ENCODE measurements at places on chromosomes 16 and 17.
A peak's percentile ranks its signal among the peaks of the same experiment; 100 is the strongest.

- no peak for DNase-seq
Observed at GRCh38 chr17:44304651-44305050, 3.8 kb upstream of the RUNDC3A start.

DNA sequence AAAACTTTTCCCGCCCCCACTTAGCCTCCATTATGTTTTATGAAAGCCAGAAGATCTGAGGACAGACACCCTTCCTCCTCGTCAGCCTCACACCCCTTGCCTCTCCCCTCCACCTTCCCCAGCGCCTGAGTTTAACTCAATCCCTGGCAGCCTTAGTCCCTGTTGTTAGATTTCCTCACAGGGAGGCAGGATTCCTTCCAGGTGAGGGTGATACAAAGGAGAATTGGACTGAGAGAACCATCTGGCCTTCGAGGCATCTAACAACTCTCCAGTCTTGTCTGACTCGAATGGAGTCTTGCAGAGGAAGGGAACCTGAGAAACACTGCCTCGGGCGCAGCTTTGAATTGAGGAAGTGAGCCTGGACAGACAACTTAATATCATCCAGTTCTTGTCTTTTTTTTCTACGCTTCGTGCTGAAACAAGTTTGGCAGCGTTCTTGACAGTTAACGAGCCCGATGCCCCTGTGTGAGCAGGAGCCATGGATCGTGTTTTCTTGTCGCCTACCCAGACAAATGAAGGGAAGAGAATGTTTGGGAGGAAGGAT, 1.3 kb upstream of the ZNF768 start:
- DNase-seq: no peak

DNA sequence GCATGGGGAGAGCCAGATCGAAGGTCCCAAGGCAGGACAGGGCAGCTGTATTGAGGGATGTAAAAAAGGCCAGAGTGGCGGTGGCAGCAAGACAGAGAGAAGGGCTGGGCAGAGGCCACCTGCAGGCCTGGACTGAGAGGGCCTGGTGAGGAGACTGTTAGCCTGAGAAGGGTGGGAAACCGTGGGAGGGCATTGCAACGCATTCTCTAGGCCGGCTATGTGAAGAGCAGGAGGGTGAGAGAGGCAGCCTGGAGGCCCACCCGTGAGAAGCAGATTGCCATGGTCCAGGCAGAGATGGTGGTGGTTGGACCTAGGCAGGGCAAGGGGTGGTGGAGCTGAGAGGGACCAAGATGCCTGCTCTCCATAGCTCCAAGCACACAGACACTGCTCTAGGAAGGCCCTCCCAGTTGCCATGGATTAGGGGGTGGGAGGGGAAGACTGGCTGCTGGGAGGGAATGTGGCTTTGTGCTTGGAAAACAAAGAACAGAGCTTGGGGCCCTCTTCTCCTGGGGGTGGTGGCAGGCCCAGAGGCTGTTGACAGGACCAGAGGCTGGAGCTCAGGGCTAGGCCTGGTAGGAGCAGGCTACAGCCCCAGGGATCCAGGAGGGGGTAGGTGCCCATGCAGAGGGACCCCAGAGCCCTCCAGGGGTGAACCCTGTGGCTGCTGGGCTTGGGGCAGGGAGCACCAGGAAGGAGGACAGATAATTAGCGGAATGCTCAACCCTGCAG, 12.4 kb upstream of the TCAP start:
- DNase-seq: no peak

- DNase-seq: no peak
Observed at GRCh38 chr16:80862160-80862705, 57.8 kb upstream of the CDYL2 start.

DNA sequence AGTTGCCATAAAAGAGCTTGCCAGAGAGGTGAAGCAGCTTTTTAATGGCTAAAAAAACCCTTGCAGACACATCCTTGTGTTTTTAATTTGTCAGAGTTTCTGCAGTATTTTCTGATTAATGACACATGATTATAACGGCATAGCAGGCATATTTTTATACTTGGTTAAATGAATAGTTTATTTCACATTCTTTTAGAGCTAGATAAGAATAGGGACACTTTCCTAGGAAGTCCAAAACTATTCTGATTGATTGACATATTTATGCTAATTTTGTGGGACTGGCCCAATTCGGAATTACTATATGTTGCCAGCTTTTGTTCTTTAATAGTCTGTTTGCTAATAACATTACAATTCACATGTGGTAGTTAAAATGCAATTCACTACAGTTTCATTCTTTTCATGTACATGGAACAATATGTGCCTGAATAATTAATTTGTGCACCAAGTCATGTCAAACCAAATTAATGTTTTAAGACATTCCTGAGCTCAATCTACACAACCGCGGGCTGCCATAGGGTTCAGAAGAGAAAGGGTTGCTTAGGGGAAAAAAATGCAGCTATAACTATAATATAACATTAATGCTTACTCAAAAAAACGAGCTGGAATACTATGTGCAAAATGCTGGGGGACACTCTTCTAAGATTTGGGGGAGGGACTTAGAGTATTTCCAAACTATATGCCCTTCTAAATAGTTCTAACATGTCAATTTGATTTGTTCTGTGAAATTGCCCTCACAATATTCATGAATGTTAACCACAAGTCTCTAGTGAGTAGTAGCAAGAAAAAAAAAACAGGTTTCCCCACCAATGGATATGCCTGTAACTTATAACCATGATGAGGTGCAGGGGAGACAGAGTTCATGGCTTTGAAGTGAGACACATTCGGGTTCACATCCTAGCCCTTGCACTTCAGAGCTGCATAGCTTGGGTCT, 305.4 kb downstream of the CEP112 start:
- DNase-seq: no peak

DNA sequence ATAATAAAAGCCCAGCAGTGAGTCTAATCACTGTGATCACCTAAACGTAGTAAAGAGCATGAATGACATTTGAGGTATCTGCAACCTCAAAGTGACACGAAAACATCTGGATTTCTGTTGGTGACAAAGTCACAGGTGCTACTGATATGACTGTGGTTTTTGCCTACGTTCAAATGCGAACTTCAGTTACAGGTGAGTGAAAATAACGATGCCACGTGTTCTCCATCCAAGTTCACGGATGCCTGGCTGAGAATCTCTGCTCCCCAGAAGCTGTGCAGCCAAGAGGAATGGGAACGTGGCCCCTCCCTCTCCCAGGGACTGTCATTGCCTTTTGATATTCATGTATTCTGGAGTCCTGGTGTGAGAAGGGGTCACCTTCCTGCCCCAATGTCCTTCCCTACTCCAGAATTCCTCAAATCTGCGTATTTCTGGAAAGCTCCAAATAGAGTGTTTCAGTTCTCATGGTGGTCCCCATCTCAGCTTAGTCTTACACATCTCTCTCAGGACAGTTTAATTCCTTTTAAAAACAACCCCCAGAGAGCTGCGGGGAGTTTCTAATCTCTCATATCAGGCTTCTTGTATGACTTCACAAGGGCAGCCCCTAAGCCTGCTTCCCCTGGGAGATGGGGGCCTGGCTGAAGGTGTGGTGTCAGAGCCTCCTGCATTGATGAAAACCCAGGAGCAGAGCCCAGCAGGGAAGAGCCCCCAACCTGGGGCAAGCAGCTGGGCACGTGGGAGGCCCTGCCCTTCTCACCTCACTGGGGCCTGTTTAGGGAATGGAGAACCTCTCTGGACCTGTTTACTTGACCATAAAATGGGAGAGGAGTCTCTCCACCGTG, 25.8 kb downstream of the PIK3R5 start:
- DNase-seq: peak; percentile 76
